ENCODE measurements at places on chromosomes 11 and 22.

GRCh38 chr11:19705936-19706335 lies 6.7 kb upstream of the NAV2 start:
- DNase-seq = no peak

DNA sequence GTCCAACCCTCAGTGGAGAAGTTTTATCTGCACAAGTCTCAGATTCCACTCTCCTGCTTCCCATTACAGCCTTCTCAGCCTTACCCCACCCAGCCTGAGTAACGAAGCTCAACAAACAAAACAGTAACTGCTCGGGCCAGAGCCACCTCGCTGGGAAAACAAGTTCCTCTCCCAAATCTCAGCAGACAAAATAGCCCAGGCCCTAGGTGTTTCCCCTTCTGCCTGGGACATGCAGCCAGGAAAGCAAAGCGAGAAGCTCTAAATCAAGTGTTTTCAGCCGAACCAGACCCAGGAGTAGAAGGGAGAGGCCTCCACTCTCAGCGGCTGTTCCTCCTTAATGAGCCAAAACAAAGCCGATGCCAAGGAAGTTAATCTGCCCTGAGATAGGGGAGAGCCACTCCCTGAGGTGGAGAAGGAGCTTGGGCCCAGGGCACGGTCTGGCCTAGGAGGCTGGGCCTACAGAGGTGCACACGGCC lies 44.0 kb downstream of the LIF start:
- DNase-seq = no peak

DNA sequence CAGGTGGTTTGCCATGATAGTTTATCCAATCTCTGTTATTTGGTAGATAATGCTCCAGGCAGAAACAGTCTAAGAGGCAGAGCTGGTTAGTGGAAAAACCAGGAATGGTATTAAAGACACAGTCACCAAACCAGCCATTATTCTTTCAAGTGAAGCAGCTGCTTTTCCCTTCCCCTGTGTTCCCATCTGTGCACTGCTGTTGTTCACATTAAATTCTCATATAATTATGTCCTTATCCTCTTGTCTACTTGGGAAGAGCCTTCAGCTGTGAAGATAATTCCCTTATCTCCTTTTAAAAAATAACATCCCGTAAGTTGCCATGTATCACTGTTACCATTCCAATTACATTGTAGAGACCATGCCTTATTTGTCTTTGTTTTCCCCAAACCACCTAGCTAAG lies 5.2 kb upstream of the TBCEL start:
- no peak for DNase-seq

- no peak for DNase-seq
Observed at GRCh38 chr22:40705918-40706682, 26.8 kb downstream of the MCHR1 start.

- no peak for DNase-seq
Observed at GRCh38 chr11:129109701-129110100, 82.4 kb downstream of the ARHGAP32 start.

GRCh38 chr11:56885177-56885576 lies 103.5 kb upstream of the OR5AK2 start:
- no peak for DNase-seq

- DNase-seq = no peak
Observed at GRCh38 chr22:34696557-34696956, 369.4 kb upstream of the ISX start.

DNA sequence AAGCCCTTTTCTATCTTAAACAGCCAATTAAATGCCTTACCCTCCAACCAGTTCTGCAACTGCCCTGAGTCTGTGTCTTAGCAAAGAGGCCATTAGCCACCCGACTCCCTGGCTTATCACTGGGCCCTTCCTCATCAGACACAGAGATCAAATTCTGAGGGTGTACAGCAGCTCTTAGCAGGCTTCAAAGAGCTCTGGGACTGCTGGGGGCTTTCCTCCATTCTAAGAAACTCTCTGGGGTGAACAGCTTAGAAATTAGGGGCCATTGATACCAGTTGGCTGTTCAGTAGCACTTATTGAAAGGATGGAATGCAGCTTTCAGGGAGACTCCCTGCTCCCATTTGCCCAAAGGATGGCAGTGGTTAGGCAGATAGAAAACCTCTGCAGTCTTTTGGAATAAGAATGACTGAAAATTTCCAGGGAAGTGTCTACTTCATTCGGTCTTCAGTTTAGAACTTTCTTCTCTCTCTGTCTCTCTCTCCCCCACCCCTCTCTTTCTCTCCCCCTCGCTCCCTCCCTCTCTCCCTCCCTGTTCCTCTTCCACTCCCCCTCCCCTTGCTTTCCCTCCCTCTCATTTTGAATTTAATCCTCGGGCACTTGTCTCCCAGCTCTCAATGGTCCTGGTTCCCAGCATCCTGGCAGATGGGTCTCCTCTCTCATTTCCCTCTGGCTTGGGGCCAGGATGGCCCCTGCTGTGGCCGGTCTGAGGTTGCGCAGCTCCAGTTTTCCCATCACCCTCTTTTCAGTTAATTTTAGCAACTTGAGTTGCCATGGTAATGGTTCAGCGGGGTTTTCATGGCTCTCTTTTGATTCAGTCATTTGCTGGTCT lies 76.4 kb downstream of the COMMD9 start:
- DNase-seq = no peak

DNA sequence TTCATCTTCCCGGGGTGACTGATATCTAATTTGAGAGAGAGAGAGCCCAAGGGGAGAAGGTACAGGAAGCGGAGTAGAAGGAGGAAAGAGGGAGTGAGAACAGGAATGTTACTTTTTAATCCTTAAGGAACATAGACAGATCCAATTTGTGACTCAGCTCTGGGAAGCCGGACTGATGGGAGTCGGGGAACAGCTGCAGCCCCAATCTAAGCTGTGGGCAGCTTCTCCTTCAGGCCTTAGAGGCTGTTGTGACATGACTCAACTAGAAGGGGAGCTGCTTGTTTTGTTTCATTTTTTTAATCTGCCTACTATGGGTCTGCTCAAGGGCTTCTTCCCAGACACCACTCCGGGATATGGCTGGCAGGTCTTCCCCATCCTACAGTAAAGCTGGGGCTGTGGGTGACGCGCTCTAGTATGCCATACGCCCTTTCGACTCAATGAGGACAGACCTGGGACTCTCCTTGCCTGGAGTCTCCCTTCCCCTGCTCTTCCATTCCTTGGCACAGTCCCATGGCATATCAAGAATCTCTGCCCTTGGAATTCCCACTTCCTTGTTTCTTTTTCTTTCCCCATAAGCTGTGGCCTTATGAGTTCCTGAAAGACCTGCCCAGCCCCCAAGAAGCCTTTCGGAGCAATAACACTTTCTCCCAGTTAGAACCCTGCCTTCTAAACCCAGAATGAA lies 103.3 kb upstream of the AKIP1 start:
- no peak for DNase-seq

- DNase-seq = no peak
Observed at GRCh38 chr11:7486781-7487140, 1.5 kb downstream of the OLFML1 start.

DNA sequence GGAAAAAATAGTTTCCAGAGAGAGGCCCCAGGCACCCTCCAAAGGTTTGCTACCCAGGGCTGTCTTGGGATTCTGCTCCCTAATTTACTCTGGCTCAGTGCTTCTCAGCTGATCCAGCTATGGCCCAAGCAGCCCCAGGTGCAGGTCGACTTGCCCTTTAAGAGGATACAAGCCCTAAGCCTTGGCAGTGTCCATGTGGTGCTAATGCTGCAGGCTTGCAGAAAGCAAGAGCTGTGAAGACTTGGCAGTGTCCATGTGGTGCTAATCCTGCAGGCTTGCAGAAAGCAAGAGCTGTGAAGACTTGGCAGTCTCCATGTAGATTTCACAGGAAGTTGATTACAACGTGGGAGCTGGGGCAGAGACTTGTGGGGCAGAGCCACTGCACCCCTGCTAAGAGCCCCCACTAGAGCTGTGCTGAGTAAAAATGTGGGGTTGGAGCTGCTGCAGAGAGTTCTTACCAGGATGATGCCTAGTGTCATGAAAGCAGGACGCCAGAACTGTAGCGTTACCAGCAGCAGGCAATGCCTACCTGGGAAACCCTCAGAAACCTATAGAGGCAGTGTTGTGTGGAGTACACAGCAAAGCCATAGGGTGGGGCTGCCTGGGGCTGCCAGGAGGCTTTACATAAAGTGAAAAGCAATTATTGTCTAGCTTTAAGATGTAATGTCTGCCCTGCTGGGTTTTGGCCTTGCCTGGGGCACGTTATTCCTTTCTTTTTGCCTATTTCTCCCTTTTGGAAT lies 16.1 kb upstream of the OR52K1 start:
- DNase-seq = no peak

DNA sequence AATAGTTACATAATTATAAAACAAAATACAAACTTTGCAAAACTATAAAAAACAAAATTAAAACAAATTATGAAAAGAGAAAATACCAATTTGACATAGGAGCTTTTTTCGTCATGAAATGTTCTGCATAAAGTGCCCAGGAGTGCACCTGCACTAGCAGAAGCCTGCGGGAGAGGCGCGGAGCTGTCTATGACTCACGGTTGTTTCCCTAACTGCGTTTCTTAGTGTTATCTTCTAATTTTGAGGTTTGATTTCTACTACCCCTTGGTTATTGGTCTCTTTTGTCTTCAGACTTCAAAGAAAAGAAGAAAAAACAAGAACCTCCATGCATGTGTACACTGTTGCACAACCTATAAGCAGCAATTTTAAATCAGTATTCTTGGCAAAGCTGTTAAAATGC lies 740.9 kb upstream of the LRRC4C start:
- DNase-seq = no peak

DNA sequence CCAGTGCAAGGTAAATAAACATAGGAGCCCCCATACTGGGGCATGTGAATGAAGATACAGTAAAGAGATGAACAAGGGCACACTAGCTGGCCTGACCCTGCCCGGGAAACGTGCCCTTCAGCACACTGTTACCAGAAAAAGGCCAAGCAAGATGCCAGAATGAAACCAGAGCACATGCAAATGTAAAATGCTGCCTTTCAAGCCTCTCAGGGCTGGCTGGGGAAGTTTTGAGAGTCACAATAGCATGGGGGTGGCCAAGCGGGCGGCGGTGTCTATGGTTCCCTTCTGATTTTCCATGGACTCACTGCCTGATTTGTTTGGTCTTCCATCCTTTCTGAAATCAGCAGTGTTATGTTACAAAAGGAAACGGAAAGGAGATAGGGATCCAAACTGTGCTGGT lies 18.9 kb upstream of the SUSD2 start:
- no peak for DNase-seq

- no peak for DNase-seq
Observed at GRCh38 chr11:104104664-104105063, 59.3 kb downstream of the PDGFD start.

DNA sequence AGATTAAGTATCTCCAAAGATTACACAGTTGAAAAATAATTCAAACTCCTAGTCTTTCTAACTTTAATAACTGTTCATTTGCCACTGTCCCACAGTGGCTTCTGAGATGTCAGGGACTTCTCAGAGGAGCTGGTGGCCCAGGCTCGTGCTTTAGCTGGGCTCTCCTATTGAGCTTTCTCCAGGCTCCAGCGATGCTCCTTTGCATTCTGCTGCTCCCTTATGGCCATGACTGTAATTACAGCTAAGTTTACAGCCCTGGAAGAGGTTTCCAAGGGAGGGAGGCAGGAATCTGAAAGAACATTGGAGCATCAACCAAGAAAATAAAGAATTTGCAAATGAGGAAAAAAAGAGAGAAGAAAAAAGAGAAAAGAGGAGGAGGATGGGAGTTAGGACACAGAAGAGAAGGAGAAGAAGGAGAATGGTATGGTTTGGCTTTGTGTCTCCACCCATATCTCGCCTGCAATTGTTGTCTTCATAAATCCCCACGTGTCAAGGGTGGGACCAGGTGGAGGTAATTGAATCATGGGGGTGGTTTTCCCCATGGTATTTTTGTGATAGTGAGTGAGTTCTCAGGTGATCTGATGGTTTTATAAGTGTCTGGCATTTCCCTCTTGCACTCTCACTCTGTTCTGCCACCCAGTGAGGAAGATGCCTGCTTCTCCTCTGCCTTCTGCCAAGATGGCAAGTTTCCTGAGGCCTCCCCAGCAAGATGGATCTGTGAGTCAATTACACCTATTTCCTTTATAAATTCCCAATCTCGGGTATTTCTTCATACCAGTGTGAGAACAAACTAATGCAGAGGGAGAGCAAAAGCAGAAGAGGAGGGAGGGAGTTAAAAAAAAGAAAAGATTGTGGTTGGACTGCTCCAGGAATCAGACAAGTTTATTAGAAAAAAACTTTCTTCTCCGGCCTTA lies 857.0 kb downstream of the KCNA4 start:
- DNase-seq = no peak

GRCh38 chr22:50189849-50190181 lies 4.1 kb downstream of the TRABD start:
- DNase-seq = no peak

DNA sequence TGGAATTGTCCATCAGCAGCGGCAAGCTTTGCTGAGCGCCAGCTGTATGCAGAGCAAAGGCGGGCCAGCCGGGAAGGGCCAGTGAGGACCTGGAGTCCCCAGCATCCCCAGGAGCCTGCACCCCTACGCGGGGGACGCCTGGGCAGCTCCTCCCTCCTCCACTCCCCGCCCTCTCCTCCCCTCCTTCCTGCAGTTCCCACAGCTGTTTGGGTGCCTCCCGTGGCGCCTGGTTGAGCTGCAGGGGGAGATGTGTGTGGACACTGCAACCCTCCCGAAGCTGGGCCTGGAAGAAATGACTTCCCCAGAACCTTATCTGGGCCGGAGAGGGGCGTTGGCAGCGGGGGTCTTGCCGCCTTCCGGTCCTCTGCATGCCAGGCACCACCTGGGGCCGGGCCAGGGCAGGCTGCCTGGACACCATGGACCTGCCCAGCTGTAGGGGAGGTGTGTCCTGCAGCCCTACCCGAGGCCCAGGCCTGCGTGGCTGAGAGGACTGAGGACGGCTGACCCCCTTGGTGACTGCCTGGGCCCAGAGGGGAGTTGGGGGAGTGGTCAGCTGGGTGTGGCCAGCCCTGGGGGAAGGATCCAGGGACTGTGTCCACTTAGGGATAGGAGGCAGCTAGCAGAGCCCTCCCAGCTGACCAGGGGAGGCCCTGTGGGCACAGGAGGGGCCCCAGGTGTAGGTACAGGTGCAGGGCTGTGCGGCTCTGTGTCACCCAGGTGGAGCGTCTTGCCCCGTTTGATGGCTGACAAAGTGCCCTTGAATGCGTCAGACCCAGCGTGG lies 16.8 kb upstream of the MUC6 start:
- DNase-seq = no peak

DNA sequence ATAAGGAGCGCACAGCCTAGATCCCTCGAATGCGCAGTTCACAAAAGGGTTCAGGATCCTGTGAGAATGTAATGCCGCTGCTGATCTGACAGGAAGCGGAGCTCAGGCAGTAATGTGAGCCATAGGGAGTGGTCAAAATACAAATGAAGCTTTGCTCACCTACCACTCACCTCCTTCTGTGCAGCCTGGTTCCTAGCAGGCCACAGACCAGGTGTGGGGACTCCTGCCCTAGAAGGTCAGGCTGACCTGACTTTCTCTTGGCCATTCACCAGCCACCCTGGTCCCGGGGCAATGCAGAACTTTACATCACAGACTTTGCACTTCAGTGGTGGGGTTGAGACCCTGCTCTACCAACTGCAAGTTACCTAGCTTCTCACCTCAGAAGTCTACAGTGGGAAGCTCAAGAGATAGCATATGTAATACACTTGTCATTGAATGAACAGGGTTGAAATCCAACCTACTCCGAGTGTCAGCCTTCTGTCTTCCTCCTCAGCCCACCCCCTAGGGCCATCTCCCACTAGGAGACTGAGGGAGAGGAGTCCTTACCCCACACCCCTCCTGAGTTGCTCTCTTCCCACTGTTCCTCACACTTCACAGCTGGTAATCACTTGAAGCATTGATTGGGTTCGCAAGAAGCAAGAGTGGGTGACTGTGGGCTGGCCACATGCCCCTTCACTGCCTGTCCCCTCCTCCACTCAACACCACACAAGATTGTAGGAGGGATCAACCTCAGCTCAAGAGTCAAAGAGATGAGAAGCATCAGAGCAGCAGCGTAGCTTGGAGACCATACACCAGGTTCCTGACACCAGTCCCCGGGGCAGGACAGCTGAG lies 2.0 kb upstream of the KCNJ1 start:
- no peak for DNase-seq
